EH (cell line): ENCODE measurements at places on chromosomes 5 and 9.

- DNase-seq = no peak
Observed at GRCh38 chr5:112445626-112446350, 26.7 kb upstream of the EPB41L4A start.

DNA sequence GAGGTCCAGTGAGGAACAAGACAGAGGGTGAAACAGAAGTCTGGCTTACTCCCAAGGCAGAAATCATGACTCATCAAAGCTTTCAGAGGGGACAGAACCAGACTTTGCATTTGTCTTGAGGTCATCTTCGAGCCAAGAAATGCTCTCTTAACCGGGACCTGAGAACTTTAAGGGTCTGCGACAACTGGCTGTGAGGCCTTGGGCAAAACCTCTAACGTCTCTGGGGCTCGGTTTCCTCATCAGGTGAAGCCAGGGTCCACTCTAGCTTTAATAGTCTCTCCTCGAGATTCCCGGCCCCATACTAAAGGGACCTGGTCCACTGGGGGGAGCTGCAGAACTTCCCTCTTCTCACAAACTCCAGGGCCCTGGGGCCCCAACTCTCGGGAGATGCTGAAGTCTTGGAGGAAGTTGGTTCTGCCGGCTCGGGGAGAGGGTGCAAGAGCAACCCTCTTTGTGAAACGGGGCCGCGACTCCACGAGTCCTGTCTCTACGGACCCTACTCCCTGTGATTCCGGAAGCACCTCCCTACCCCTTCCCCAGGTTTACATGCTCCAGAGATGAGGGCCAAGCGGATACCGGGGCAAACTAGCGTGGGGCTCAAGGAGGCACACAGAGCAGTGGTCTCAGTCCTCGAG is 2.6 kb downstream of the GLIS3 start:
- peak; percentile 91 for DNase-seq

GRCh38 chr9:126454215-126454614 is 127.6 kb downstream of the MVB12B start:
- DNase-seq = no peak

GRCh38 chr5:151740336-151740942 is 18.0 kb downstream of the ATOX1 start:
- DNase-seq = peak; percentile 98

DNA sequence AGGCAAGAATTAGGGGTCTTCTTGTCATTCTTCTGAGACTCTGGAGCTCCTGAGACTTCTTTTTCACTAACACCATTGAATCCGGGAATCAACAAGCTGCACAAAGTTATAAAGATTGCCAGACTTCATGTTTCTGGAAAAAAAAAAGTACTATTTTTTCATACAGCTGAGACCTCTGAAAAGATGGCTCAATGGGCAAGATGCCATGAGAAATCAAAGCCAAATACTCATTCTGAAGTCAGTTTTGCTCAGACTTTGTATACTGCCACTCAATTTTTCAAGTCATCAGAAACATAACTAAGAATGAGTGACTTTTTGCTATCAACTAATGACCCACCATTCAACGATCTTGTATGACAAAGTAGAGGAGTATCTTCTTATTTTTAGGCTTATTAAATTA is 512.0 kb downstream of the RAB3C start:
- DNase-seq = no peak

GRCh38 chr9:23825700-23826099 is 340 bp downstream of the ELAVL2 start:
- DNase-seq = peak; percentile 1

- DNase-seq = peak; percentile 54
Observed at GRCh38 chr5:458547-459353, 15.8 kb downstream of the EXOC3 start.
